ENCODE measurements at places on chromosomes 5 and 9.

DNA sequence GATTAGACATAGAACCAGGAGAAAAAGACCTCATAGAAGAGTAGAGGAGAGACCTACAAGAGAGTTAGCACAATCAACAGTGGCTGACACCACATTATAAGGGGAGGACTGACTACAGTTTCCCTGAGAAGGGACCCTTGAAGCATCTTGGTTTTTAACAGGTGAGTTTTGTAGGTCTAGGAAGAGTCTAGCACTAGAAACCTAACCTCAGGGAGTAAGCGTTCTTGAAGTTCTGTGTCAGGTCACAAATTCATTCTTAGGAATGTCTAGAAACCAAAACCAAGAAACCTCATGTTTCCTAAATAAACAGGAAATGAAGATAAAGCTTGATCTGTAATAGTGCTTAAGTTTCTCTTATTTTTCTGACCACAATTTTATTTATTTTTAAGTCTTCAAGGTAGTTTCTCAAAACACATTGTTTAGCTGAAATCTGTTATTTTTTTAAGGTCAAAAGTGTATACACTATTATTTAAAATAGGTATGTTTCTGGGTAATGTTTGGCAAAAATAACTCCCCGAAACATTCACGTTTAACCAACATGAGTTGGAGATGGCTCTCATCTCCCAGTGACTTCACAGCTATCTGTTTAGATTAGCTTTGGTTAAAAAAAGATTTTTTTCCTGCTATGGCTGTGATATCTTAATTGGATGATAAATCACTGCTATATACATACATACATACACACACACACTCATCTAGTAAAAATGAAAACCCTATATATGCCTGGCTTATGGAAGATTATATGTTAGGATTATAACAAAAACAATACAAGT lies 37.1 kb downstream of the MAP3K1 start:
- no peak overlapping the region for H3K4me3 ChIP-seq
- no peaks in the 10 kb centered on the region for H3K36me3 ChIP-seq
- no peaks in the 10 kb centered on the region for H3K27me3 ChIP-seq
- H3K4me1 ChIP-seq = no peaks in the 10 kb centered on the region
- no peak for DNase-seq
- H3K27ac ChIP-seq = no peak overlapping the region

GRCh38 chr5:89301321-89302025 lies 418.5 kb upstream of the MEF2C start:
- no peak overlapping the region for H3K27ac ChIP-seq
- H3K4me3 ChIP-seq = no peak overlapping the region
- no peaks in the 10 kb centered on the region for H3K4me1 ChIP-seq
- no peaks in the 10 kb centered on the region for H3K36me3 ChIP-seq
- no peak for DNase-seq

GRCh38 chr5:158614951-158615350 lies 484.8 kb downstream of the EBF1 start:
- no peak overlapping the region for H3K27ac ChIP-seq
- H3K27me3 ChIP-seq = peaks cover 17% of the 10 kb centered on the region
- H3K4me3 ChIP-seq = no peak overlapping the region
- no peaks in the 10 kb centered on the region for H3K4me1 ChIP-seq
- H3K36me3 ChIP-seq = no peaks in the 10 kb centered on the region

GRCh38 chr5:107502676-107503060 lies 168.1 kb downstream of the EFNA5 start:
- peak overlapping the region; percentile 30 for H3K4me3 ChIP-seq
- peak; percentile 30 for DNase-seq
- peak overlapping the region; percentile 13 for H3K27ac ChIP-seq
- H3K36me3 ChIP-seq = no peaks in the 10 kb centered on the region

DNA sequence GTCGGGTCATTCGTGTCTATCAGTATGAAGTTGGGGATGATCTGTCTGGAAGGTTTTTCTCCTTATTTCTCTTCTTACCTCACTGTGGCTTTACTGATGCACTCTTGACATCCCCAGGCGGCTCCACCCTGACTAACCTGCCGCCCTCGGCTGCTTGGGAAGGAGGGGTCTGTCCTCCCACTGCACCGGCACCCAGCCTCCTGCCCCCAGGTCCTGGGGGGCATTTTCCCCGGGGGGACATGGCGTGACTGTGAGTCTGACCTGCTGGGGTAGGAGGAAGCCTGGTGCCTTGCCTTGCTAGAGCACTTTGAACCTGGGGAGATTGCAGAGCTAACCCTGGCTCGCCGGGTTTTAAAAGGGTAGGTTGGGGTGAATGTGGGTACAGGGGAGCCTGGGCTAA lies 27.5 kb downstream of the DYNC2I2 start:
- no peak for DNase-seq
- no peak overlapping the region for H3K4me3 ChIP-seq
- H3K27me3 ChIP-seq = no peaks in the 10 kb centered on the region
- no peaks in the 10 kb centered on the region for H3K4me1 ChIP-seq
- H3K36me3 ChIP-seq = peaks cover 89% of the 10 kb centered on the region

DNA sequence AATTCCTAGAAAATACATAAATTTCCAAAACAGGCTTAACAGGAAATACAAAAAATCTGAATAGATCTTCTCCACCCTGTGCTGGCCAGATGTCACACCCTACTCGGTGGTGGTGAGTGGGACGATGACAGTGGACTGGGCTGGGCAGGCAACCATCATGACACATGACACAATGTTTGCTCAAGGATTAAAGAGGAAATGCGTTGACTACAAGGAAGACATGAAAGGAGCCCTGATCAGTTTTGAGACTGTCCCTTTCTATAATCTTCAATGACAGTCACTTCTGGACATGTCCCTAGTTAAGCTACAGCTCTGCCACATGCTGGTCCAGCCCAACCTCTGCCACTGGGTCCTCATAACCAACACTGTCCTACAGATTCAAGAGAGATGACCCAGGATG lies 99.8 kb downstream of the ZDHHC21 start:
- no peak overlapping the region for H3K4me3 ChIP-seq
- no peaks in the 10 kb centered on the region for H3K27me3 ChIP-seq
- DNase-seq = no peak
- H3K4me1 ChIP-seq = no peaks in the 10 kb centered on the region
- H3K27ac ChIP-seq = no peak overlapping the region

GRCh38 chr5:133247881-133248624 lies 196.2 kb downstream of the HSPA4 start:
- H3K36me3 ChIP-seq = no peaks in the 10 kb centered on the region
- no peaks in the 10 kb centered on the region for H3K4me1 ChIP-seq
- no peak for DNase-seq
- no peaks in the 10 kb centered on the region for H3K27me3 ChIP-seq

GRCh38 chr9:127119320-127119709 lies 3.1 kb downstream of the ANGPTL2 start:
- no peaks in the 10 kb centered on the region for H3K27me3 ChIP-seq
- no peak for DNase-seq
- H3K36me3 ChIP-seq = no peaks in the 10 kb centered on the region
- no peak overlapping the region for H3K4me3 ChIP-seq

GRCh38 chr9:124218438-124218982 lies 39.2 kb upstream of the NEK6 start:
- no peak overlapping the region for H3K27ac ChIP-seq
- DNase-seq = peak; percentile 17
- no peak overlapping the region for H3K4me3 ChIP-seq
- no peaks in the 10 kb centered on the region for H3K36me3 ChIP-seq
- no peaks in the 10 kb centered on the region for H3K4me1 ChIP-seq

- H3K27me3 ChIP-seq = no peaks in the 10 kb centered on the region
- H3K27ac ChIP-seq = no peak overlapping the region
- no peak for DNase-seq
Measured at GRCh38 chr5:160843240-160843639, 8.8 kb downstream of the ATP10B start.

DNA sequence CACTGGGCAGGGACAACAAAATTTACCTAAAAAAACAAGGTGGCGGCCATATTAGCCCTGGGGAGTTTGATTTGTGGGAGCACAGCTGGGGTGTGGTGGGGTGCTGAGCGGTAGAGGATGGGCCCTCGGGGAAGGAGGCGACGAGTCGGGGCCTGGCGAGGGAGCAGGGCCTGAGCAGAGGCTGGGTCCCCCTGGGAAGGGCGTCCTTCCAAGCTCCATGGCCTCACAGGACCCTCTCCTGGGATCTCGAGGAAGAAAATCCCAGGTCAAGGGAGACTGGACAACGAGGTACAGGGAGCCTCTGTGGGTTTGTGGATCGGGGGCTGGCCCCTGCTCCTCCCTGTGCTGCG lies 165.5 kb downstream of the CACNA1B start:
- no peak for DNase-seq
- no peaks in the 10 kb centered on the region for H3K4me1 ChIP-seq
- no peak overlapping the region for H3K27ac ChIP-seq
- H3K27me3 ChIP-seq = no peaks in the 10 kb centered on the region
- H3K36me3 ChIP-seq = no peaks in the 10 kb centered on the region

GRCh38 chr9:34010979-34011378 lies 37.7 kb downstream of the UBAP2 start:
- no peak overlapping the region for H3K4me3 ChIP-seq
- H3K27me3 ChIP-seq = no peaks in the 10 kb centered on the region
- H3K27ac ChIP-seq = no peak overlapping the region
- peak; percentile 17 for DNase-seq
- H3K4me1 ChIP-seq = no peaks in the 10 kb centered on the region

DNA sequence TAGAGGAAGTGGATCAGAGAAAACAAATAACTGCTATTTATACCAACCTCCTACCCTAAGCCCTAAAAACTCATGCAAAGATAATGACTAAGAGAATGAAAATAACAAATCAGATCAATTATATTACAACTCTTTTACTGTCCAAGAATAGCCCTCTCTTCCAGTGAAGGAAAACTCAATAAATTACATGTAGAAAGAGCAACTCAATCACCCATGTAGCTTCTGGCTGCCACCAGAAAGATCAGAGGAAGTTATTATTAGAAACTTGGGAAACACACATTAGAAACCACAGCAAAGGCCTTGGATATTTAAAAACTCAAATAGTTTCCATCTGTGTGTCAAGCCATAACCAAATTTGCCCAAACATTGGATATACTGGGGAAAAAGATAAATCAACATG lies 134.0 kb upstream of the TARS1 start:
- no peaks in the 10 kb centered on the region for H3K27me3 ChIP-seq
- H3K27ac ChIP-seq = no peak overlapping the region
- no peaks in the 10 kb centered on the region for H3K4me1 ChIP-seq
- no peak overlapping the region for H3K4me3 ChIP-seq
- no peaks in the 10 kb centered on the region for H3K36me3 ChIP-seq

DNA sequence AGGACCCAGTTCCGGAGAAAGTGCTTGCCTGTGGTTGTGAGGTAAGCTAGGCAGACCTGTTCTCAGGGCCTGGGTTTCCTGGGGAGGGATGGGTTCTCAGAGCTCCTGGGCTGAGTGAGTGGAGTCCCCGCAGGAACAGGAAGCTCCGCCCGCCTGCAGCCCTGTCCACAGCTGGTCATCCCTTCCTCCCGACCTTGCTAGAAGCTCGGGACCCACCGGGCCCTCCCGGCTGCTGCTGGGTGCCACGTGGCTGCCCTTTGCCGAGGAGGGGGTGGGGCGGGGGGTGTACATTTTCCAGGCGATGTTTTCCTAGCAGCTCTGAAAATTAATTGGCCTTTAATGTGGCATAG lies 198.1 kb downstream of the C9orf50 start:
- H3K27me3 ChIP-seq = no peaks in the 10 kb centered on the region
- H3K27ac ChIP-seq = no peak overlapping the region
- no peak overlapping the region for H3K4me3 ChIP-seq
- H3K36me3 ChIP-seq = no peaks in the 10 kb centered on the region
- peaks cover 5% of the 10 kb centered on the region for H3K4me1 ChIP-seq

GRCh38 chr9:99193466-99193821 lies 28.3 kb downstream of the ALG2 start:
- no peak for DNase-seq
- H3K4me1 ChIP-seq = no peaks in the 10 kb centered on the region

GRCh38 chr9:116953271-116953670 lies 266.2 kb downstream of the TRIM32 start:
- no peak overlapping the region for H3K4me3 ChIP-seq
- H3K36me3 ChIP-seq = no peaks in the 10 kb centered on the region
- no peak for DNase-seq
- no peak overlapping the region for H3K27ac ChIP-seq

DNA sequence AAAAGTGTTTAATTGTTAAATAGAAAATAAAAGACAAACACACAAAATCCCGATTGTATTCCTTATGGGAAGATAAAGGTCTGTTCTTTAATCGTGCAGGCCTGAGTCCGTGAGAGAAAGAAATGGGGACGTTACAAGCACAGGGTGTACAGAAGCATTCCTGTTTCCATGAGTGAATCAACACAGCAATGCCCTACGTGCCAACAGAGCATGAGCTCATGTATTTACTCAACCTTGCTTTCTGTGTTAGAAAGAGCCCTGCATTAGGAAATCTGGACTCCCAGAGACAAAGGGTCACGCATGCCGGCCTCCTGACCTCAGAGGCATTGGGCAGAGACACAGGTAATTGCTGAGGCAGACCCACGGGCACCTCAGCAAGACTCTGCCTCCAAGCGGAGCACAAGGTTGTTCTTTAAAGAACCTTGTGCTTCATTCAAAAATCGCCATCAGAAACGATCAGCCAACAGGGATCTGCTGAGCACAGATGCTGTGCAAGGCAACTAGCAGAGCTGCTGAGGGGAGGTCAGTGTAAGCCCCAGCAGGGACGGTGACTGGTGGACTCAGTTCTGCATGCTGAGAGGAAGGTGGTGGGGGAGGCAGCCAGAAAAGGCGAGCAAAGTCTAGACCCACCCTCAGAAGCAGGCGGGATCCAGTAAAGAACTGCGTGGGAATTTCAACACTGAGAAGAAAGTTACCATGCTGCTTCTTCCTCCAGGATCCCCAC lies 101.0 kb downstream of the TLE1 start:
- no peaks in the 10 kb centered on the region for H3K36me3 ChIP-seq
- H3K4me1 ChIP-seq = no peaks in the 10 kb centered on the region

GRCh38 chr5:148382961-148383360 lies 797 bp upstream of the FBXO38 start:
- no peaks in the 10 kb centered on the region for H3K27me3 ChIP-seq
- H3K36me3 ChIP-seq = no peaks in the 10 kb centered on the region
- peak overlapping the region; percentile 69 for H3K27ac ChIP-seq
- peak; percentile 3 for DNase-seq
- H3K4me1 ChIP-seq = peaks cover 9% of the 10 kb centered on the region

- H3K27ac ChIP-seq = no peak overlapping the region
- no peak overlapping the region for H3K4me3 ChIP-seq
- no peaks in the 10 kb centered on the region for H3K4me1 ChIP-seq
Measured at GRCh38 chr5:133947431-133947841, 21.0 kb downstream of the C5orf15 start.

DNA sequence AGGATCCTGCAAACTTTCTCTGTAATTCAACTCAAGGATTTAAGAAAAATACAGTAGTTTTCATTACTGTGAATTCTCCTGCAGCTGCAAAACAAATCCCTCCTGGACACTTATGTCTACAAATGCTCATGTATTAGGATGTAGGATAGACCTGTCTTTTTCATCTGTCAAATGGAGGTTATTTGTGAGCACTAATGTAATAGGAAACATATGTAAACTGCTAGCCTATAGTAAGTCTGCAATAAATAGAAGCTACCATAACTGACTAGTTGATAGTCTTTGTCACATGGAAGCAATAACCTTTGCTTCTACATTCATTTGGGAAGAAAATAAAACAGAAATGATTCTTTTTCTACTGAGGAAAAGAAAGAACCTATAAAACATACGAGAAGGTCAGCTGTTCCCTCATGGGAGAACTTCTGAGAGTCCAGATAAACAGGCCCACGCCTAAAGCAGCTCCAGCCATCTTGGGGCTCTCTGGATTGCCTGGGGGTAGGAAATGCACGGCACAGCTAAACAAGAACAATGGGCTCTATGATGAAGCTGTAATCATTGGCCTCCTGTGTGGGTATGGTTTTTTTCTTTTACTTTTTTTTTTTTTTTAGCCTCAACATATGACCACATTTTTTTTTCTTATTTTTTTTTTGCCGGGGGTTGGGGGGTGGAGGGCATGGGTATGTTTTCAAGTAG lies 6.2 kb downstream of the KCNV2 start:
- no peak for DNase-seq
- no peaks in the 10 kb centered on the region for H3K27me3 ChIP-seq
- no peak overlapping the region for H3K4me3 ChIP-seq
- H3K36me3 ChIP-seq = no peaks in the 10 kb centered on the region
- no peak overlapping the region for H3K27ac ChIP-seq

Measured in A673 (cell line).